ENCODE measurements at places on chromosomes 1 and 21. TPM values are rescaled to one million over a fixed set of nuclear protein-coding genes. Genes with fewer than 3 reads are reported as not detected.

The KANK4 gene
- not detected for total RNA-seq

The NOTCH2NLA gene
- total RNA-seq: 14.6 TPM

The PTPRF gene
- total RNA-seq: 58.5 TPM

The ASAP3 gene
- total RNA-seq: 37.7 TPM

The ZNF593OS gene
- not detected for total RNA-seq

The SLC22A15 gene
- 1.5 TPM for total RNA-seq

The FAM151A gene
- total RNA-seq: not detected

The UBL4B gene
- total RNA-seq: not detected

The KMO gene
- total RNA-seq: not detected

The ANKRD65 gene
- 2.2 TPM for total RNA-seq

The CASQ2 gene
- not detected for total RNA-seq

The TDRD5 gene
- not detected for total RNA-seq

The TBX19 gene
- total RNA-seq: 0.32 TPM

The RAB29 gene
- total RNA-seq: 13.4 TPM

The TSTD1 gene
- 6.0 TPM for total RNA-seq

The CD34 gene
- total RNA-seq: 18.3 TPM

The ZFP69B gene
- total RNA-seq: 2.3 TPM

The PFDN2 gene
- 40.5 TPM for total RNA-seq

The NKAIN1 gene
- total RNA-seq: 0.32 TPM

The IQCC gene
- 1.3 TPM for total RNA-seq

The SMYD2 gene
- 24.4 TPM for total RNA-seq

The CD1B gene
- total RNA-seq: not detected

The KRTAP10-12 gene
- not detected for total RNA-seq

The INTS11 gene
- total RNA-seq: 64.3 TPM

The AVPR1B gene
- total RNA-seq: not detected

The CYP4A11 gene
- 0.18 TPM for total RNA-seq

The HSPB7 gene
- 0.81 TPM for total RNA-seq

The TCHH gene
- not detected for total RNA-seq

The NOS1AP gene
- total RNA-seq: not detected

The CLEC20A gene
- total RNA-seq: not detected

The C1orf226 gene
- total RNA-seq: 1.1 TPM

The SYTL1 gene
- 0.65 TPM for total RNA-seq

The RHCE gene
- total RNA-seq: 1.1 TPM

The RNASEL gene
- total RNA-seq: 12.2 TPM

The RGS8 gene
- not detected for total RNA-seq

The MPL gene
- not detected for total RNA-seq

The PCSK9 gene
- 7.5 TPM for total RNA-seq

The ALX3 gene
- not detected for total RNA-seq

The HHIPL2 gene
- 1.1 TPM for total RNA-seq

The RIPPLY3 gene
- not detected for total RNA-seq

The TSSK3 gene
- total RNA-seq: 0.32 TPM

The RORC gene
- total RNA-seq: not detected

All from cardiac atrium fibroblast (primary cell).